ENCODE measurements at places on chromosomes 1 and 21.

DNA sequence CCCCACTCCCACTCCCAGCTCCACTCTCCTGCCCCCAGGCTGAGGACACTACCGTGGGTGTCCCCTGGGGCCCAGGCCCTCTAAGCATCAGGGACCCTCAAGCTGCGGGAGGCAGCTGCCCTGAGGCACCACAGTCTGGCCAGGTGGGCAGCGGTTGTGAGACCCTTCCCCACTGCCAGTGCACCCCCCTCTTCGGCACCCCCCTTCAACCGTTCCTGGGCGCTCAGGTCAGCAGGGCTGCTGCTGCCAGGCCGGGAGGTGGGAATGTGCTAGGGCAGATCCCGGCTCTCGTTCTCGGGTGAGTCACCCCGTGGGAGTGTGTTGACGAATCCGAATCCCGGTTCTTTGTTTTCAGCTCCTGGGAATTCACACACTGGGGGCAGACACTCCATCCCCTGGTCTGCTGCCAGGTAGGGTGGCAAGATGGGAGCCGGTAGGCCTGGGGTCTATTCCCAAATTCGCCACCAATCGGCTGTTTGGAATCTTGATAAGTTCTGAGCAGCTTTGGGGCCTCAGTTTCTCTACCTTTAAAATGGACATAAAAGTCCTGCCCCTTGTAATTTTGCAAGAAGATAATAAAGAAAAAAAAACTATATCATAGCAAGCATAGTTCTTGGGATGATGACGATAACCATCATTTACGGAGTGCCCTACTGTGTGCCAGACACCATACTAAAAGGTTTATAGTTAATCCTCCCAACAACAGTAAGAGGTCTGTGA, 28.5 kb upstream of the CASZ1 start:
- DNase-seq: no peak

DNA sequence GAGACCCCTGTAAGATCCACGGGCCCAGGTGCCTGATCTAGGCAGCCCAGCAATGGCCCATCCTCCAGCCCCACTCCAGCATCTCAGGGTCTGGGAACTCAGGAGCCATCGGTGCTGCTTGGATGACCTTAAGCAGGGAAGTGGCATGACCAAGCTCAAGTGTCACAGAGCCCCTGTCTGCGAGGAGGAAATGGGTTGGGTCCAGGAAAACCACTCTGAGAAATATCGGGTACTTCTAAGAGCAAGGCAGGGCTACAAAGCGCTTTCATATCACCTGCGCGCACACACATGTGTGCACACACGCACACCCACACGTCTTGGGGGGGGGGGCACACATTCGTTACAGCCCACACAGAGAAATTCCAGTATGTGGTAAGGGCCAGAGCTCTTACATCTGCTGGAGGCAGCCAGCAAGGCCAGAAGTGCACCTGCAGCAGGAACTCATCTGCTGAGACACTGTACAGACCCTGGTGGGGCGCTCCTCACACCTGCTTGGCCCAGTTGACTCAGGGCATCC, 32.6 kb upstream of the SPOCD1 start:
- DNase-seq: peak; percentile 57

DNA sequence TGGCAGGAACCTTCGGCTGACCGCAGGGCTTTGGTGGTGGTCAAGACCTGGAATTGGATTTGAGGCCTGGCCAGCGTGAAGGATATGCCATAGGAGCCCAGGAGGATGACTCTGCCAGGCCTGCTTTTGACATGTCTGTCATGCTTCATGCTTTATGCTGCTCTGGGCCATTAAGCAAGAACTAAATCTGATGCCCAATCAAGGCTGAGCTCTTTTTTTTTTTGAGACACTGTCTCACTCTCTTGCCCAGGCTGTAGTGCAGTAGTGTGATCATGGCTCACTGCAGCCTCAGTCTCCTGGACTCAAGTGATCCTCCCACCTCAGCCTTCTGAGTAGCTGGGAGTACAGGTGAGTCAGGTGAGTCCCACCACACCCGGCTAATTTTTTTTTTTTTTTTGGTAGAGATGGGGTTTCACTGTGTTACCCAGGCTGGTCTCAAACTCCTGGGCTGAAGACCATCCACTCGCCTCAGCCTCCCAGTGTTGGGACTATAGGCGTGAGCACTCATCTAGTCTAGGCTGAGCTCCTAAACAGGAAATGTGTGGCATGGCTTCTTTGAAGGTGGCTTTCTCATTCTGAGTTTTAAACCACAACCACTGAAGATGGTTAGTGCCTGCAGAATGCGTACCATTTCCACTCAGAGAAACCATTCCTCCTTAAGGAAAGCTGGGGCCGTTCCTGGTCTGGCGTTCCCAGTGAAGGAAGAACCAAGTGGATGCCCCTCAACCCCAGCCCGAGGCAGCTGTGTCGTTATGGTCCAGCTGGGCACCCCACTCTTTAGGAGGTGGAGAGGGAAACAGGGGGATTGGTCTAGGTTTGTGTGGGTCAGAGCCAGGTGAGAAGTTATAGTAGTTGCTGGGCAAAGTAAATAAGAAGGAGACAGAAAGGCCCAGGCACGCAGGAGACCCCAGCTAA, 34.2 kb upstream of the ATP5PO start:
- DNase-seq: peak; percentile 78

DNA sequence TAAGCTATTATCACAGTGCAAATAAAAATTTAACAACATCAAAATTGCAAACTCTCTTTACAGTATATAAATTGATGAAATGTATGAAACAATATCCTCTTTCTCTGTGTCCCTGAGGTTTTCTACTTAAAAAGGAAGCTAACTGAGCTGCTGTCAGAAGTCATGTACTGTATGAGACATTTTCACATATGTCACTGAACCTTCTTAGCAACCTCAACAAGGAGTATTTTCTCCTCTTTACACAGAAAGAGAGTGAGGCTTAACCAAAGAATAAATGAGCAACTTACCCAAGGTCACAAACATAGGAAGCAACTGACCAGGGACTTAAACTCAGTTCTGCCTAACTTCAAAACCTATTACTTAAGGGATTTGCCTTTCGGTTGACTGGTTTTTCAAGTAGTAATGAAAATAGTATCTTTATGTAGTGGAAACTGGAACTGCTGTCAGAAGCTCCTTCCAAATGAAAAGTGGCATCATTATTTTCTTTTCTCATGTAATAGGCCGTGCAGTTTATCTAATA, 288.9 kb downstream of the LRRIQ3 start:
- DNase-seq: no peak

DNA sequence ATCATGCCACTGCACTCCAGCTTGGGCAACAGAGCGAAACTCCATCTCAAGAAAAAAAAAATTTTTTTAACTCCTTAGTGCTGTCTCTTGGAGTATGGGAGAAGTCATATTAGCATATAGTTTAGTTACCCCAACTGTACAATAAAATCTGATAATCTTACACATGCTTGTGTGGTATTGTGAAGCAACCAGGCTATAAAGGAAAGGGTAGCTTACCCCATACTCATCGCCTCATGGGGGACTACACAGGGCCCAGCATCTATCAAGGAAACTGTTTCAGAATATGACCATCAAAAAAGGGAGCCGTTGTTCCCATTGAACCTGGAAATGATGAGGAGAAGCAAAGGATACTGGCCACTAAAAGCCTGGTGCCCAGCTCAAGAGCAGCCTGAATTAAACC, 3.0 kb upstream of the TRAF3IP3 start:
- DNase-seq: no peak

- DNase-seq: peak; percentile 39
Observed at GRCh38 chr1:27366411-27367159, at the start of gene MAP3K6. Gene MAP3K6 (minus strand): TSS chr1:27366961. CDS start chr1:27366597, 364 bp downstream.

GRCh38 chr1:25744636-25745425, 55.2 kb upstream of the SELENON start:
- DNase-seq: no peak

- no peak for DNase-seq
Observed at GRCh38 chr1:1419363-1419812, 1.7 kb downstream of the ANKRD65 start.

DNA sequence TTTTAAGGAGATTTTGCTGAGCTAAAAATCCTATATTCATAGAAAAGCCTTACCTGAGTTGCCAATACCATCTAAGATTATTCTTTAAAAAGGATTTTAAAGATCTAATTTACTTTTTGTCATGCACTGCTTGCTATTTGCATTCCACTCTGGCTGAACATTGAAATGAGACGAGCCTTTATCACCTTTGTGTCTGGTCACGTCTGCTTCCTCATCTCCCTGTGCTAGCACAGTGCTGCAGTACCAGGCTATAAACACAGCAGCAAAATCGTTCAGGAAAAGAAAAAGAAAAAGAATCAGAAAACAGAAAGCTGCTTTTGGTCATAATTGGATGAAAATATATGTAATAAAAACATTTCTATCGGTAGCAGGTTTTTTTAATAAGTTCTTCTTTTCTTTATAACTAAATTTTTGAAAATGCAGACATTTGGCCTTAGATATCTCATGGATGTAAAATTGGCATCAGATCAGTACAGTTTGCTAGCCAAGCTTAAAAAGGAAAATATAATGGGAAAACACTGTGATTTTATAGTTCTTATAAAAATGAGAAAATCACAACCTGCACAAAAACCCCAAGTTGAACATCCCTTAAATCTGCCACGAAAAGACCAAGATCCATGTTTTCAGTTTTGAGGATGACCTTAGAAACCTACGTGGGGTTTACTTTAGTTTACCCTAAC, 735.7 kb upstream of the CXADR start:
- no peak for DNase-seq

DNA sequence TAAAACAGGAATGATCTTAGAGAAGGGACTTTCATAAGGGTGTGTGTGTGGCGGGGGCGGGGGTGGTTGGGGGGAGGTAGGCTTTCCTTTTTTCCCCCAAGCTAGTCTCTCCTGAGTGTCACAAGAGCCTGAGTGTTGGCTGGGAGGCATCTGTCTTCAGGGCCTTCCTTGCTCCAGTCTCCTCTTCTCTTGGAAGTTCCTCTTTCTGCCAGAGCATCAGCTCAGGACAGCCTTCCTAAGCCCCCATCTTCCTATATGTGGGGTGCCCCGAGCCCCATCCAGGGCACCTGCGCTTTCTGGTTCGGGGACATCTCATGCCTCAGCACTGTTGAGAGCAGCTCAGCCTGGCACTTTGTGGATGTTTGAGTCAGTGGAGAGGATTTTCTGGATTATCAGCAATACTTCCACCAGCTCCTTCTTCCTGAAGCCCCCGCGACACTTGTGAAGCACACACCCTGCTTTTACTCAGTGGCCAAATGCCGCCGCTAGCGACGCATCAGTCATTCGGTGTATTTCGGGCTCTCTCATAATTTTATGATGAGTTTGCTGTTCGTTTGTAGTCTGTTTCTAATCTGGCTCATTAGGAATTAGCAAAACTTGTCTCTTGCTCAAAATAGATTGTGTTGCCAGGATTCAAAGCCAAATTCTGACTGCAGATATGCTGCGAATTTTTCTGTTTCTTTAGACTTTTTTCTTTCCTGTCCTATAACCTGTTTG, 61.7 kb downstream of the GALNT2 start:
- no peak for DNase-seq

DNA sequence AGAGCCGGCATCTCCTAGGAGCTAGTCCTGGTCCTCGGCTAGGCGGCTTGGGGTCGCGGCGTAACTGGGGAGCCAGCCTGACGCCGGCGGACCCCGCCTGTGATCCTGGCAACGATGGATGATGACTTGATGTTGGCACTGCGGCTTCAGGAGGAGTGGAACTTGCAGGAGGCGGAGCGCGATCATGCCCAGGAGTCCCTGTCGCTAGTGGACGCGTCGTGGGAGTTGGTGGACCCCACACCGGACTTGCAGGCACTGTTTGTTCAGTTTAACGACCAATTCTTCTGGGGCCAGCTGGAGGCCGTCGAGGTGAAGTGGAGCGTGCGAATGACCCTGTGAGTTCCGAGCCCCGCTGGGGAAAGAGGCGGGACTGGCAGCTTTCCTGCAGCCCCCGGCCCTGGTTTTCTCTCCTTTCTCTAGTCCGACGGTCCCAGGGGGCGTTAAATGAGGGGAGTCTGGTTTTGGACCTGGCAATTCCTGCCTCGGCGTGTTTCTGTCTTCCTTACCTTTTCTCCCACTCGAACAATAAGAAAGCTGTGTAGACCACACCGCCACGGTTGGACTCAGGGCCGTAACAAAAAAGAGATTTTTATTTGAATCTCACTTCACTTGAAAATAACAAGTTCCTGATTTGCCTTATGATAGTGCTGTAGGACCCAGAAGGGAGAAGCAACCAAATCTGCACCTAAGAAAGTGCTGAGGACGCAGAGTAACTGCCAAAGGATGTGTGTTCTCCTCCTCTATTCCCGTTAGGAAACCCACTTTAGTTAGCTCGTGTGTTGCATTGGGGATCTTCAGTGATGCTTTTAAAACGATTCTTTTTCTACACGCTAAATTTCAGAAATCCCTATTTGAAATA, at the start of gene SPRTN:
Gene SPRTN, plus strand, starts transcription at position 24 of the 859 bp plus-strand sequence. Its CDS starts 91 bp downstream, at position 115.
- DNase-seq: no peak

DNA sequence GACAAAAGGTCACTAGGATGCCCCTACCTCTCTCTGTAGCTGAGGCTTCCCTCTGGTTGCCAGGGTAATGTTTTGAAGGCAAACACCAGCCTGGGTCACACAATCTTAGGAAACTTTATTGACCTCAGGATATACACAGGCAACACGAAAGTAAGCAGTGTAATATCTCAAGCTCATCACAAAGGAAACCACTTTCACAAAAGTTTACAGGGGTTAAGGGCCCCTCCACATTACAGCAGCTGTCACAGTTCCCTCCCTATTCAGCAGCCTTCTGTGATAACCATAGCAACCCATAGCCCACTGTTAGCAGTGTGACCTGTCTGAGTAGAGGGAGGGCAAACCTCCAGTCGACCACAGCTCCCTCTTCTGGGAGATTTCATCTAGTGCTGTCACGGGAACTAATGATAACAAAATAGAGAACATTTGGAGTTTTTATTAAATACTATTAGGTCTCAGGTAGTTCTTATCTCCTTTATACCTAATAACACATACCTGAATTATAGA, 149.8 kb downstream of the PTPRC start:
- peak; percentile 59 for DNase-seq

GRCh38 chr1:199688133-199688676, 339.3 kb upstream of the NR5A2 start:
- DNase-seq: no peak

DNA sequence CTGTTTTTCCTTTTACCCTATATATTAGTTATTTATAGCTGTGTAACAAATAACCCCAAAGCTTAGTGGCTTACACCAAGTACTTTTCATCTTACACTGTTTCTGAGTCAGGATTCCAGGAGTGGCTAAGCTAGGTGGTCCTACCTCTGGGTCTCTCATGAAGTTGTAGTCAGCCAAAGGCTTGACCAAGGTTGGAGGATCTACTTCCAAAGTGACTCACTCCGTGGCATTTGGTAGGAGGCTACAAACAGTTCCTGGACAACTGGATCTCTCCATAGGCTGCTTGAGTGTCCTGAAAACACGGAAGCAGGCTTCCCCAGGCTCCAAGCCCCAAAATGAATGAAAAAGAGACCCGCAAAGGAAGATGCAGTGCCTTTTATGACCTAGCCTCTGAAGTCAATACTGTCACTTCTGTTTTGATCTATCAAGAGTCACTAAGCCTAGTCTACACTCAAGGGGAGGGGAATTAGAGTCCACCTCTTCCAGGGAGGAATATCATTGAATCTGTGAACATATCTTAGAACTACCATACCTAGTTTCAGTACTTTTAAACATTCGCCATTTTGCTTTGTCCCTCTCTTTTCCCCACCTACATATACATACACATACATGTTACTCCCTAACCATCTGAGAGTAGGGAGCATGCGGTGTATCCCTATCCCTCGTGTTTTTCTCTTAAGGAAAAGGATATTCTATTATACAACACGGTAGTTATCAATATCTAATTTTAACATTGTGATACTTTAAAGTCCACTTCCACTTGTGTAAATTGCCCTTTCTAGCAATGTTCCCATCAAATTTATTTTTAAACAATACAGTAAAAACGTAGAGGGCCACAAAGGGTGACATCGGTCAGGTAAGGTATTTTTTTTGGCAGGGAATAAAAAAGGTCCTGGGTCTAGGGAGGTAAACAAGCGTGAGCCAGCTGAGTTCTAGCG, 67.2 kb downstream of the SLC35A3 start:
- no peak for DNase-seq

- DNase-seq: no peak
Observed at GRCh38 chr1:1051127-1051810, 22.8 kb downstream of the RNF223 start.

Data from CD4-positive, alpha-beta T cell treated with Interleukin-10 for 1 hour (primary cell).